ENCODE measurements at places on chromosomes 2 and 18.
A peak's percentile ranks its signal among the peaks of the same experiment; 100 is the strongest.

DNA sequence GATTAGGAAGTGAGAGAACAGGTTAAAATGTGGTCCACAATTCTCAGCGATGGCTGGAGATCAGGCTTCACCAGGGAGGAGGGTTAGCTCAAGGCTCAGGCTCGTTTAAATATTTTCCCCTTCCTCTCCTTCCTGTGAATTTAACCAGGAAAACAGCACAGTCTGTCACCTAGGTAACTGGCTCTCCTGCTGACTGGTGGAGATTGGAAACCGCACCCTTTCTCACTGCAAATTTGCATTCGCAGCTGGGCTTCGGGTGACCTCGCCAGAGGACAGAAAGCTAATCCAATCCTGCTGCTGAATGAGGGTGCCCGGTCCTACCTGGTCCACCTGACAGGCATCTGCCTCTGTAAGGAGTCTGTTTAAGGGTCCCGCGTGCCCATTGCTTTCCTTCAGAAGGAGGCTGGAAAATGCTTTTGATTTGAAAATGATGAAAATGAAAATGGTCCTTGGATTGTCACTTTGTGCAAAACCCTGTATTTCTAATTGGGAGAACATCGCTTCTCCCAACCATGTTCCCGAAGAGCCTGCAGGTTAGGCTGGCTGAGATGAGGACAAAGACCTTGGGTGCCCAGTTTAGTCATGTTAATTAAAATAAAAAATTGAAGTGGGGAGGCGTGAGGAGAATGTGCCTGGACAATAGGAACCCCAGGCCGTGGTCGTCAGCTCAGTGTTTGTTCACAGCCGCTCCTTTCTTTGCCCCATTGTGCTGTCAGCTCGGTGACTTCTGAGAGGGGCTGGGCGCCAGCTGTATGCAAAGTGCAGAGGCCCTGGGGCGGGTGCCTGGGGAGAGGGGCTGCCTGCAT is 43.4 kb upstream of the MTCL1 start:
- DNase-seq: peak; percentile 6

DNA sequence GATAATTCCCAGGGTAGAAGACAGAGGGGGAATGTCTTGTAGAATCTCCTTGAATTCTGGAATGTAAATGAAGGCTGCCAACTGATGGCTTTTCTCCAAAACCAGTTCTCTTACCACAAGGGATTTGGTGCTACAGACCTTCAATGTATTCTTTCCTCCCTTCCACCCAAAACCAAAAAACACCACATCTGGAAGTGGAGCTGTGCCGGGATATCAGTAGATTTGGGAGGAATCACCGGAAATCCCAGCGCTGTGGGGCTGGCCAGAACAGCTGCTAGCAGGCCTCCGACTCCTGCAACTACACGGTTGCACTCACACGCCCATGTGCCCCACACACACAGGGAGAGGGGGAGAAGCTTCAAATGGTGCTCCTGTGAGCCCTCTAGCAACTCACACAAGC is 45.7 kb downstream of the RPL31 start:
- DNase-seq: no peak

- DNase-seq: no peak
These were observed 830 bp downstream of the CYB5A start for GRCh38 chr18:74290794-74291471.

GRCh38 chr18:13481820-13482617 is 244.3 kb downstream of the FAM210A start:
- DNase-seq: no peak

DNA sequence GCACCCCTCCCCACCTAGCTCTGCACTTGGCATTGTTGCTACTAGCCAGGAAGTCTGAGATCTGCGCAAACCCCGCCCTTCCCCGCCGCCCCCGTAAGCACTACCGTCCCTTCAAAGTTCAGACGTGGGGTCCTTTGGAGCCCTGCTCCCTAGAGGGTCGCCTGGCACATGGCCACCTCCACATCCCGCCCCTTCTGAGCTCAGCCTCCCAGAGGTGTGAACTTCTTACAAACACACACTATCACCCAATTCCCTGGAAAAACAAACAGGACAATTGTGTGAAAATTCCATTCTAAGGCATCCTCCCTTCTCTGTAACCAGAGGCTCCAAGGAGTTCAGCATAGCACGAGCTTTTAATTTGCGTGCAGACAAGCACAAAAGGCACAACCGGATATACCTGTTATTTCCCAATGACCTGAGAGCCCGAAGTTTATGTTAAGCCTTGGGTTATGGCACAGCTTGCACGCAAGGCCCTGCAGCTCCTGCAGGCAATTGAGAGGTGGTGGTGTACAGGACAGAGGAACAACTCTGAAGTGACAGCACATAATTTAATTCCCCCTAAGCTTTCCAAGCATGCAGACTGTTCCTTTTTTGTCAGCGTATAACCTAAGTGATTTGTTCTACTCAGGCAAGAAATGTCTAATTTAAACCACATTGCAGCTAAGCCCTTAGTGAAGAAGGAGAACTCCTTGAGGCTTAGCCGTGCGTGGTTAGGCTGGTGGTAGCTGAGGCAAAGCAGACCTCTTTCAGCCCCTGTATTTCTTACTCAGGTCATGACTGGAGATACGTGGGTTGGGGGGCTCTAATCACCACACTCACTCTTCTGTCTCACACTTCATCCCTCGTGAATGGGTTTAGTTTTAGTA is 20.3 kb upstream of the CYP1B1 start:
- peak; percentile 87 for DNase-seq

GRCh38 chr2:63846487-63846886 is 4.8 kb downstream of the UGP2 start:
- no peak for DNase-seq

GRCh38 chr2:226862623-226863022 is 26.8 kb downstream of the RHBDD1 start:
- DNase-seq: no peak

DNA sequence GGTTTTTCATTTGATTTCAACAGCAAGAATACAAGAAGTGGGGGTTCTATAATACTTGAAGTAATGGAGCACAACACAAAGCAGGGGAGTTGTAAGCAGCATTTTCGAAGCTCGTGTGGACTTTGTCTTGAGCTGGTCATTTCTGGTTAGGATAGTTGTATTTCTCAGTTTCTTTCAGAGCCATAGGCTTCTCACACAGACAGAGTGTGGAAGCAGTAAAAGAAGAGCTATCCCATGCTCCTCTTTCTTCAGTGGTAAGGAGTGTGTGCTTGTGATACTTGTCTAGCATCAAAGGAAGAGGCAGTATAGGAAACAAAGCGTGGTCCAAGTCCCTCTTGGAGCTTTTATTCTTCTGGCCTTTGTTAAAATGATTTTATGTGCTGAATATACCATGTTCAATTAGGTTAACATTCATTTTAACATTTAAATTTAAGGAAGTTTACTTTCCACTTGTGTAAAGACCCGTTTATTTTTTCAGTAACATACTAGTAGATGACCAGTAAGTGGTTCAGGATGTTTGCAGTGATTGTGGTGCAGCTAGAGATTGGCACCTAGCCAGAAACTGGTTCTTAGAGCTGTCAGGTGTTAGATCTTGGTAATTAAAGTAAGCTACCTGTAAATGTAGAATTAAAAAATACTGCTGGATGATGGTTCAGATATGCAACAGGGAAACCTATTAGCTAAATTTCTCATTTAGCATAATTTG is 14.6 kb downstream of the CCNYL1 start:
- no peak for DNase-seq

GRCh38 chr2:77566582-77566981 is 44.4 kb upstream of the LRRTM4 start:
- no peak for DNase-seq

Data from fibroblast of skin of left quadriceps (primary cell).